COR-L47 (cell line): ENCODE measurements at places on chromosomes 5 and 9.

DNA sequence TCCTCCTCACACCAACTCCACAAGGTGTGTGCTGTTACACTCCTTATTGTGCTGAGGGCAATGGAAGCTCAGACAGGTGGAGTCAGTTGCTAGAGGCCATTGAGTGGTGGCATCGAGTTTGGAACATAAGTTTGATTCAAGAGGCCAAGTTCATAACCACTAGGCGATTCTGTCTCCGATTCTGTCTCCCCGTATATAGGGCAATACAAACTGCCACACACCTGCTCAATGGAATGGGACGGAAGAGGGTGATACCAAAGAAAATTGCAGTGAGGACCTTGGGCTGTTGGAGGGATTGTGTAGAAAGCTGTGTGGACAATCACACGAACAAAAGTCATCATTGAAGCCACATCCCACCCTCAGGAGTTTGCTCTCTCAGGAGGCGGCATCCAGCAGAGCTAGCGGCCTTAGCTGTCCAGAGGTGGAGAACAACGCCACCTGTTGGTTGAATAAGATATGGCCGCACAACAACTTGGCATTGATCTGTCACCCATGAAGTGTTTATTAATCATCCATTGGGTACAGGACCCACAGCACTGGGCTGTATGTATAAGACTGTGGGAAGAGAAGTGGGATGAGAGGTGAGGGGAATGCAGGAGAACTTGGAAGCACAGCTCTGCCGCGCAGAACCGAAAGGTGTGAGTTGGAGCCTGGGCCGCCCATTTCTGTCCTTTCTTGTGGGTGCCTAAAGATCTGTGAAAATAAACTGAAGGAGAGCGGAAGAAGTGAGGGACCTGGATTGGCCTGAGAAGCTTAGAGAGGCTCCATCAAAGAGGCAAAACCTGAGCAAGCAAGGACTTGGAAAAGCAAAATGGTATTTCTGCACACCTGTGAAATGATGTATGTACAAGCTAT, 16.1 kb upstream of the NEUROG1 start:
- peak; percentile 72 for DNase-seq

GRCh38 chr9:109401169-109401989, 80.5 kb upstream of the EPB41L4B start:
- DNase-seq, result peak; percentile 66

DNA sequence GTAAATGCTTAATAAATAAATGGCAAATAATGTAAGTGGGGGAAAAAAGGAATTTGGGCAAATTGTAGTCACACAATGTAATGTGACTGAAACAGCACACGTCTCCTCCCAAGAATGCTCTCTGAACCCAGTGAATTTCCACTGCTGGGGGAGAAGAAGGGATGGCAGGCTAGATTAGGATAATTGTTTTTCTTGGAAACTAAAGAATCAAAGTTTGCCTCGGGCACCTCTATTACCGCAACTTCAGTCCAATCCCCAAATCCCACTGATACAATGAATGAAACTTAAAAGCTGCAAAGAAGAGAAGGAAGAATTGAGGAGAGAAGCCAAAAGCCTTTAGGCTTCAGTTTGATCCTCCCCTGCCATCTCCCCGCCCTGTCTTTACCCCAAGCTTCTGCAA, 423.2 kb upstream of the PAPPA start:
- DNase-seq, result no peak

DNA sequence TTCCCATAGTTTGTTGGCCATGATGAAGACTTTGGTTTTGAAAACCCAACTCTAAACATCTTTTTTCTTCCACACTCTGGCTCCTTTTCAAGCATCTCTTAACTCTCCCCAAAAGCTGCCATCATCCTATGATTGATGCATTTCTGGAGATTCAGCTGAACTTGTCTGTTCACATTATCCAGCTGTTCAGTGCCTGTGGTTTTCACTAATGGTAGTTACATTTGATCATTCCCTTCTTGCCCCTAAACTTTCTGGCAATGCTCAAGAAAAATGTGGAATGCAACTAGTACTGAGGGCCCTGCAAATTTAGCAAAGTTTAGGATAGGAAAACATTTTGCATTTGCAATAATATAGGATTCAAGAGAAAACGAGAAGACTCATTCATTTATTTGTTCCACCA, 267.5 kb downstream of the ENC1 start:
- DNase-seq, result no peak

GRCh38 chr9:127549751-127550150, 62.3 kb upstream of the STXBP1 start:
- peak; percentile 28 for DNase-seq

DNA sequence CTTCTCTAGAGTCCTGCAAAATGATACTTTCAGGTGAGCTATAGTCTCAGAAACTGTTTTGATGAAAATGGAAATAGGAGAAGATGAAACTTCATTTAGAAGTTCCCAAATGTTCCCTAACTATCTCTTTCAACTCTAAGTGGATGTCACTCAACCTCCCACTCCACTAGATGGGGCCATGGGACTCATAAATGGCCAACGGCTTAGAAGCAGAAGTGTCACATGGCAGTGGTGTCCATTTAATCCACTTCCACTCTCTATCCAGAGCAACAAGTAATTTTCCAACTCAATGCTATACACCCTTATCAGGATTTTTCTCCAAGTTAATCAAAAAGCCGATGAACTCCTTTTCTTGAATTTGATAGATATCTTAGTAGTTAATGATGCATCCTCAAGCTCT, 295.7 kb downstream of the EDIL3 start:
- peak; percentile 56 for DNase-seq

GRCh38 chr5:142210864-142211412, 102.4 kb downstream of the NDFIP1 start:
- no peak for DNase-seq

GRCh38 chr9:91341258-91341746, 20.4 kb downstream of the AUH start:
- DNase-seq, result no peak

DNA sequence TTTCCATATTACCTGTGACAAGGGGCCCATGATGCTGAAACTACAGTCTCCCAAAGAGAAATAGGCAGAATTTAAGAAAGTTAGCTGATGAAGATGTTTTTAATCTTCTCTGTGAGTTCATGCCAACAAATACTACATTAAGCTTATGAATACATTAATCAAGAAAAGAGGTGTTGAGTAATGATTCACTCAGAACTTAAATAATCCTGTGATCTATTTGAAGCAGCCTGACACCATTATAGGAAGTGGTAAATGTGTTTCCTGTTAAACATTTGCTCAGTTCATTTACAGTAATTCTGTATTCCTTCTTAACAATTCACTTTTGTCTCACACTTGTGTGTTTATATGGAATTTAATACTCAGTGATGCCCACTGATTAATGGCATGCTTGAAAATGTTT, 75.0 kb upstream of the IZUMO3 start:
- no peak for DNase-seq

GRCh38 chr5:147968855-147969254, 62.5 kb upstream of the C5orf46 start:
- DNase-seq, result no peak

- DNase-seq, result no peak
These were observed 204.8 kb downstream of the SPATA31A6 start for GRCh38 chr9:42388146-42388690.
